ENCODE measurements at places on chromosomes 16 and 17.

GRCh38 chr16:11138769-11139325 lies 117.2 kb downstream of the SOCS1 start:
- DNase-seq = no peak

DNA sequence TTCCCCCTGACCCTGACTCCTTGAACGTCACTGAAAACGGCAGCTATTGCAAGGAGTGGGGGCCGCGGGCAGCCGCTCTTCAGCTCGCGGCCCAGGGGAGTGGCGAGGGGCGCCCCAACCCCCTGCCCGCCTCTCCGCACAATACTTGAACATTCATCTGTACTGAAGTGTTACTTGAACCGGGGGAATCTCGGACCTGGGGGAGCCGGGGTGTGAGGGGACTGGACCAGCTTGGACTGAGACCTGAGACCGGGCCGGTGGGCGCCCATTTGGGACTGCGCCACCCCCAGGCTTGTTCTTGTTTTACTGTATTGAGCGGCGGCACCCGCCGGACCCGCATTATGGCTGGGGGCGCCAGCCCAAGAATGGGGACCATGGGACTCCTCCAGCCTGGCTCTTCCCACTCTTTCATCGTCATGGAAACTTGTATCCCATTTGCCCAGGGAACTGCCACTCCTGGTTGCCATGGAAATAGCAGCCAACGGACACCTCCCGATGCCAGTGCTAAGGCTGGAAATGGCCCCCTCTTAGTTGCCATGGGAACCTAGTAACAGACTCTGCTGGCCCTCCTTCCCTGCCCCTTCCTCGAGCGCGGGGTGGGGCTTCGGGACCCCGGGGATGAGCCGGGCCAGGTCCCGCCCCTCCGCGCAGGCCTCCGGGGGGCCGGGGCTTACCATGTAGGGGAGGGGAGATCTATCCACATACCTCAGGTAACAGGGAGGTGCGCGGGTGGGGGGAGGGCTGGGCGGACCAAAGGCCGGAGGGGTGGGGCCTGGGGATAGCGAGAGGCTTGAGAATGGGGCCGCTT lies 805 bp upstream of the ORAI3 start:
- DNase-seq = peak; percentile 91

DNA sequence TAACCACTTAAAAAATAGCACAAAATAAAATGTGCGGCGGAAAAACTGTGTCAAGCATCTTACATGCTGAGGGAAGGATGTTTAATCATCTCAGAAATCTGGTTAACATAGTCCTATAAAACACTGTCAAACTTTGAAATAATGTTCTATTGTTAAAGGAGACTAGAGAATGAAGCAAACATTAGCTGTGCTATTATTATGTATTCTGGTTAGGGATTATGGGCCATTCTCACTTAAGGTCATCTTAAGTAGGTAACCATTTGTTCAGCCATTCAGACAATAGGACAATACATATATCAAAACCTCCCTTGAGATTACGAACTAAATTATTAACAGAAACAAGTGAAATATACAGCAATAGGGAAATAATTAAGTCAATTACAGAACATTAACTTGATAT lies 24.7 kb downstream of the GRB2 start:
- DNase-seq = no peak

GRCh38 chr17:37797206-37797605 lies 52.3 kb upstream of the HNF1B start:
- DNase-seq = no peak

- DNase-seq = no peak
Observed at GRCh38 chr17:57485916-57486881, 229.9 kb downstream of the MSI2 start.

DNA sequence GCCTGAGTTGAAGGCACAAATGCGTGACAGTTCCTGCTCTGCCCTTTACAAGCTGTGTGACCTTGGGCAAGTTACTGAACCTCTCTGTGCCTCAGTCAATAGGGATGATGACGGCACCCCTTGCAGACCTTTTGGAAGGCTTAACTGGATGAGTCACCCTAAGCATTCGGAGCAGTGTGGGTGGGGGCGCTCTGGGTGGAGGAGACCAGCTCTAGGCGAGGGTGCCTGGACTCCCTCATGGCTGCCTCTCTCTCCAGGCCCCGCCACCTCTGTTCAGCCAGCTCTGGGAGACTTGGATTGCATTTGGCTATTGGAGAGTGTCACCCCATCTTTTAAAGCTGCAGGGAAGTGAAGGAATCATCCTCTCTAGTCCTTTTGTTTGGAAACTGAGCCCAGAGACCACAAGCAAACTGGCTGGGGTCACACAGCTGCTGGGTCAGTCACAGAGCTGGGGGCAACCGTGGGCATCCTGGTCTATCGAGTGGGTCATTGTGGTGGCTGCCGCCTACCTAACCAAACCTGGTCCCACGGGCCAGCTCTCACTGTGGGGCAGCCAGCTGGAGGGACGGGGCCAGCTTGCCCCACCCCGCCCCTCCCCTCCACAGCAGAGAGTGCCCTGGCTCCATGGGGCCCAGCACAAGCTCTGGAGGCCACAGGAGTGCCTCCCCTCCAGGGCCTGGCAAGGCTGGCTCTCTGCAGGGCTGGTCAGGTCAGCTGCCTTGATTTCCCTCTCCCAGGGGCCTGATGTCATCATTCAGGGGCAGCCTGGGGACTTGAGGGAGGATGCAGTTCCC lies 20.2 kb upstream of the GSE1 start:
- DNase-seq = no peak

DNA sequence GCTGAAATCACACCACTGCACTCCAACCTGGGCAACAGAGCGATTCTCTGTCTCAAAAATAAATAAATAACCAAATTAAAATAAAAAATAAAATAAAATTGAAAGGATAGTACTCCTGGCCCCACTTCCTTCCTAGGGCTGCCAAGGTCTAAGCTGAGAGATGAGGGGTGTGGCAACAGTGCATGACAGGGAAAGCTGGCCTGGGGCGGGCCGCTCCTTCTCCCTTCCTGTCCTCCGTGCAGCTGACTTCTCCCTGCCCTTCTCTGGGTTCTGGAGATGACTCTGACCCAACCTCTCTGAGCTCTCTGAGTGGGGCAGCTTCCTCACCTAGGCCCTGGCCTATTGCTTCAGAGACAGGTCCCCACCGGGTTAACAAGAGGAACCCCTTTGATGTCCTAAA lies 8.7 kb upstream of the SLC25A39 start:
- no peak for DNase-seq

DNA sequence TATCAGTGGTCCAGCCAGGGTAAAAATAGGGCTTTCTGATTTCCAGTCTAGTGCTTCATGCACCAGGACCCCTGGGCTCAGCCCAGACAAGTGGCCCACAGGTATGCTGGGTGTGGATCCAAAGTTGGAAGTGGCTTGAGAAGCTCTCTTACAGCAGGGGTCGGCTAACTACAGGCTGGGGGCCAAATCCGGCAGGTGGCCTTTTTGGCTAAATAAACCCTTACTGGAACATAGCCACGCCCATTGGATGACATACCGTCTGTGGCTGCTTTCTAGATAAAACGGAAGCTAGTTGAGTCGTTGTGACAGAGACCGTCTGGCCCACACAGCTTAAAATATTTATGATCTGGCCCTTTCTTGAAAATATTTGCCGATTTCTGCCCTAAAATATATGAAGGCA lies 119.0 kb upstream of the CDC42EP4 start:
- no peak for DNase-seq

GRCh38 chr16:86129541-86129940 lies 230.6 kb downstream of the IRF8 start:
- no peak for DNase-seq

GRCh38 chr17:7435676-7436555 lies 681 bp downstream of the TMEM102 start:
- peak; percentile 29 for DNase-seq

DNA sequence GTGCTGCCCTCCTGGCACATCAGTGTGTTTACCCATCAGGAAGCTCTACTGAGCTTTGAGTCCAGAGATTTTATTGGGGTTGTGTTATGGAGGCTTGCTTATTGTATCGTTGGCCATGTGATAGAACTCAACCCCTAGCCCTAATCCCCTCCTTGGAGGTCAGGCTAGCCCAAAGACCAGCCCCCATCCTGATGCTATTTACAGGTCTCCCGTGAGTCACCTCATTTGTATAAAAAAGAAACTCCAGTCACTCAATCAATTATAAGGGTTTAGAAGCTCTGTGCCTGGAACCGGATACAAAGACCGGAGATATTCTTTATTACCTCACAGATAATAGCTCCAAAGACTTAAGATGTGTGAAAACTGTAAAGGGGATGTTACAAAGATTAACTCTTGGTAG lies 405.9 kb downstream of the CNTNAP4 start:
- DNase-seq = no peak

DNA sequence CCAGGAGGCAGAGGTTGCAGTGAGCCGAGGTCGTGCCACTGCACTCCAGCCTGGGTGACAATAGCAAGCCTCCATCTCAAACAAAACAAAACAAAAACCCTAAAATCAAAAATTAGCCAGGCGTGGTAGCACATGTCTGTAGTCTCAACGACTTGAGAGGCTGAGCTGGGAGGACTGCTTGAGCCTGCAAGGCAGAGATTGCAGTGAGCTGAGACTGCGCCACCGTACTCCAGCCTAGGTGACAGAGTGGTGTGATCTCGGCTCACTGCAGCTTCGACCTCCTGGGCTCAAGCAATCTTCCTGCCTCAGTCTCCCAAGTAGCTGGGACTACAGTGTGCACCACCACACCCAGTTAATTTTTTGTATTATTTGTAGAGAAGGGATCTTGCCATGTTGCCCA lies 87.6 kb downstream of the MYH11 start:
- DNase-seq = no peak

- DNase-seq = no peak
Observed at GRCh38 chr17:20262226-20263114, 204.9 kb downstream of the LGALS9B start.

DNA sequence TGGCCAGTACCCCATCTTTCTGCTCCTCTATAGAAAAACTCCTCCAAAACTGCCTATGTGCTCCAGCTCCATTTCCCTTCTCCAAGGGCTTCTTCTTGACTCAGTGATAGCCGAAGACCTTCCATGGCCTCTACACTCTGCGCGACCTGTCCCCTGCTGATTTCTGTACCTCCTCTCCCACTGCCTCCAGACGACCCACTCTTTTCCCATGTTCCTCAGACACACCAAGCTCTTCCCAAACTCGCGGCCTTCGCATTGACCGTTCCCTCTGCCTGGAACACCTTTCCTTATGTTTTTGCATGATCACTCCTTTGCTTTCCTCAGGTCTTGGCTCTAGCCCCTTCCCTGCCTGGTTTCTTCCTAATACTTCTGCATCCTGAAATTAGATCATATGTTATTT lies 255.6 kb upstream of the SDK2 start:
- no peak for DNase-seq

GRCh38 chr17:79146562-79146961 lies 71.9 kb downstream of the ENGASE start:
- DNase-seq = no peak

- DNase-seq = no peak
Observed at GRCh38 chr17:57016764-57017116, 38.8 kb downstream of the SCPEP1 start.

- DNase-seq = no peak
Observed at GRCh38 chr17:3528403-3528851, 29.2 kb downstream of the TRPV3 start.

DNA sequence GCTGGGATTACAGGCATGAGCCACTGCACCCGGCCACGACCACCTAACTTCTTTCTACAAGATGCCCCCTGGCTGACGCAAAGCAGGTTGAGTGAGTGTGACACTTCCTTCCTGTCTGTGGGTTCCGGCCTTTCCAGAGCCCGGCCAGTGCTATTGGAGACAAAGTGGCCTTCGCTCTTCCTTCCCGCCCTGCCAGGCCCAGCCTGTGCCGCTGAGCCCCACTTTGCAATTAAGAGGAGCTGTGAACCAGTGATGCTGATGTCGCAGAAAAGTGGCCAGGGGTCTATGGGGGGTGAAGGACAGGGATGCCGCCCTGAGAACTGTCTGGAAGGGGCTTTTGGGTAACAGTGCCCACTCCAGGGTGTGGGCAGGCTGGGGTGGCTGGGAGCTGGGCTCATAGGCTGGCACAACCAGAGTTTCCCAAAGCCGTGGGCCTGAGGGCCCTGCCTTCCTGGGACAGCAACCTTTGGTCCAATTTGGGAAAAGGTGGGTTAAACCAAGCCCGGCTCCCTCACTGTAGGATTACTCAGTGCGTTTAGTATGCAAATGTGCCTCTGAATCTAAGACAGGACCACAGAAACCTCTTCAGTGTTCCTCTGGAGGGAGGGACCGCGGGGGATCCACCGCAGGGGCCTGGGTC lies 174.9 kb downstream of the SEC14L1 start:
- DNase-seq = no peak

DNA sequence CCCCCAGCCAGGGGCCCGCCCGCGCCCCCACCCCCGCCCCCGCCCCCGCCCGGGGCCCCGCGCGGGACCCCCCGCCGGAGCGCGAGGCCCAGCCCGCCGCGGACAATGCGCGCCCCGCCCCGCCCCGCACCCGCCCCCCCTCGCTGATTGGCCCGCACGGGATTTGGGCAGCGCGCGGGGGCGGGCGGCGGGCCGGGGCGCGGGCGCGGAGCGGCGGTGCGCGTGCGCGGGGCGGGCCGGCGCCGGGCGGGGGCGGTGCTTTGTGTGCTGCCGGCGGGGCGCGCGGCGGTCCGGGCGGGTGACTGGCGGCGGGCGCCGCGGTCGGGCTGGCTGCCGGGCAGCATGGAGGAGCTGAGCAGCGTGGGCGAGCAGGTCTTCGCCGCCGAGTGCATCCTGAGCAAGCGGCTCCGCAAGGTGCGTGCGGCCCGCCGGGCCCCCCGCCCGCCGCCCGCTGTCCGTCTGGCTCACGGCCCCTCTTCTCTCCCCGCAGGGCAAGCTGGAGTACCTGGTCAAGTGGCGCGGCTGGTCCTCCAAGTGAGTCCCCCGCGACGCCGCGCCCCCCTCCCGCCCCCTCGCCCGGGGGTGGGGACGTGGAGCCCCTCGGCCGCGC lies at the start of gene CBX2:
Gene CBX2, plus strand, starts transcription at position 255 of the 610 bp plus-strand sequence. Its CDS starts 88 bp downstream, at position 343.
- peak; percentile 97 for DNase-seq

DNA sequence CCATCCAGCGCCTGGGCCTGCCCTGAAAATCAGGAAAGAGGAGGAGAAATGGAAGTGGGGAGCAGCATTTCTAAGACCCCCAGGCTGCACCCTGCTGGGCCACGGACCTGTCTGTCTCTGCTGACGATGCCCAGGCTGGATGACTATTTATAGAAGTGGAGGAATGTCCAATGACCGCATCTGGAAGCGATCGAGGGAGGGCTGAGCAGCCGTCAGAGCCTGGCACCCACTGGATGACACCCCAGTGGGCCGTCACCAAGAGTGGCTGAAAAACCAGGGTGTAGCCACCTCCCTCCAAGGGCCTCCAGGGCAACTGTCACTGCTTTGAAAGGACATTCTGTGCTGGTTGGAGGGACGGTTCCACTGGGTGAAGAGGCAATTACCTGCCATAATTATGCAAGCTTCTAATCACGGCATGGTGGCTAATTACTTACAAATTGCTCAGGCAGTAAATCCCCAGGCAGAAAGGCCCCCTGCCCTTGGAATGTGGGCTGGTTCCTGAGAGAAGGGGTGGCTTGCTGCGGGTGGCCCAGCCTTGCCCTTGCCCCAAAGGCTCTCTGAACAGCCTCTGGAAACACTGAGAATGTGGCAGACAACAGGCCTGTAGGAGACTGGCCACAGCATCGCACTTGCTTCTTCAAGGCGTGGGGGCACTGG lies 332.1 kb downstream of the C16orf95 start:
- DNase-seq = no peak
